ENCODE measurements at places on chromosomes 3 and 15. TPM values are rescaled to one million over a fixed set of nuclear protein-coding genes. Genes with fewer than 3 reads are reported as not detected.

The CKMT1B gene
- 15.3 TPM for polyA plus RNA-seq

The RMDN3 gene
- 79.8 TPM for polyA plus RNA-seq

GRCh38 chr15:43241100-43241499 lies 20.3 kb upstream of the EPB42 start:
- DNase-seq = no peak

DNA sequence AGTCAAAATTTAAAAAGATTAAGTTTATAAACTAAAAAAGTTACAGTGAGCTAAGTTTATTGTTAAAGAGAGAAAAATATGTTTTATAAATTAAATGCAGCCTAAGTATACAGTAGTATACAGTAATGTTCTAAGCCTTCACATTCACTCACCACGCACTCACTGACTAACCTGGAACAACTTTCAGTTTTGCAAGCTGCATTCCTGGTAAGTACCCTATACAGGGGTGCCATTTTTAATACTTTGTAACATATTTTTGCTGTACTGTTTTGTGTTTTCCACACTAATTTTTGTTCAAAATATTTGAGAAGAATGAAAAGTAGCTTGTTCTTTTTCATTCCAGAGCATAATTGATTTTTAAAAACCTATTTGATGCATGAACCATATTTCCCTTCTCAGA lies 524.9 kb downstream of the RBMS3 start:
- DNase-seq = no peak

- DNase-seq = peak; percentile 55
These were observed 693 bp downstream of the RASGRP1 start for GRCh38 chr15:38563723-38564519.

DNA sequence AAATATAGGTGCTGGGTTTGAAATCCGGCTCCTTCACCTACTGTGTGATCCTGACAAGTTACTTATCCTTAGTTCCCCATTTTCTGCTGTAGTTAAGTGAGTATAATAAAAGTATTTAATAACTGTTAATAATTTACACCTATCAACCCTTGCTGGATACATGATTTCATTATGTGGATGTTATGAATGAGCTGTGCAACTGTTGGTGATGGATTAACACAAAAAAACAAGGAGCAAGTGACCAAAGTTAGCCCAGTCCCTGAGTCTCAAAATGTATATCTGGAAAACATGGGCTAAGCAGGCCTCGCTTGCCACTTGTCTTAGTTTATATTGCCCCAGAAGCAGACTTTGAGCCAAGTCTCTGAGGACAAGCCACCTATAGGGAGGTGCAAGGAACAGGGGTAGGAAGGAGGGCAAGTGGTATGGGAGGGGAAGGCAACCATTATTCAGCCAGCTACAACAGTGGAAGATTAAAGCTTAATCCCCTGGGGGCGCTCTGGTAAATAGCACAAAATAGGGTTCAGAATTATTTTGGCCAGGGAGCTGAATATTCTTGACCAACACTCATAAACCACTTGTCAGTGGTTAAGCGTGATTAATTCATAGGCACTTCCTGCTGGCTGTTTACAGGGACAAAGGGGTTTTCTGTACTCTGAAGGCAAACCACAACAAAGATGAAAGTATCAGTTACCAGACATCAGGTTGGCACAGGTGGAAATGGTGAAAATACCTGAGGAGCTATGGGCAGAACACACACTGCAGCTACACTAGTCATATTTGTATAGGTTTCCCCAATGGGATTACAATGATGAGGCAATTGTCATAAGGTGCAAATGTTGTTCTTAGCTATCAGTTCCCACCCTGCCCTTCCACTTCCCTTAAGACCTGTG lies 76.2 kb downstream of the TRIM42 start:
- DNase-seq = no peak

GRCh38 chr3:105436687-105437086 lies 70.0 kb downstream of the ALCAM start:
- peak; percentile 26 for DNase-seq

- DNase-seq = peak; percentile 98
These were observed at the start of gene CCNDBP1 for GRCh38 chr15:43185157-43186002. CCNDBP1 (plus strand) TSS chr15:43185403; CDS start chr15:43185499, 96 bp downstream.

DNA sequence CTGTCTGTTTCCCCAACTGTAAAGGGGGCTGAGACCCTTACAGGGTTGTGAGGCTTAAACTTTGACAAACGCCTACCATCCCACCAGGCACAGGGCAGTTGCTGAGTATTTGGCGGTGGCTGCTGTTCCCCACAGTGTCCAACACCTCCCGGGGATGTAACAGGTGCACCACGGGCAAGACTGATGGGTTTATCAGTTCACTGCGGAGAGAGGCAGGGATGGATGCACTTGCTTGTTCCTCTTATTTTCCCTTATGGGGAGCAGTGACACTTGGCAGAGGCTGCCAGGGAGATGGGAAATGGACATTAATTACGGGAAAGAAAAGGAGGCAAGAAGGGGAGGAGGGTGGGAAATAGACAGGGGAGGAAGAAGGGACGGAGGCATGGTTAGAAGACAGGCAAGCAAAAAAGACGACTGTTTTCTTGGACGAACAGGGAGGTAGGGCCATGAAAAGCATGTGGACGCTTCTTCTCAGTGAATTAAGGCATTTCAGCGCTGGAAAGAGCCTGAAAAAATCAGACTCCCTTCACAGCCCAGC lies 16.6 kb upstream of the ADIPOQ start:
- no peak for DNase-seq

GRCh38 chr3:28841441-28841840 lies 439.4 kb upstream of the RBMS3 start:
- DNase-seq = no peak

- DNase-seq = no peak
These were observed 44.8 kb upstream of the TLE3 start for GRCh38 chr15:70142322-70143191.

GRCh38 chr3:167884481-167884880 lies 149.0 kb downstream of the SERPINI1 start:
- DNase-seq = no peak
